ENCODE measurements at places on chromosomes 1 and 21. TPM values are rescaled to one million over a fixed set of nuclear protein-coding genes. Genes with fewer than 3 reads are reported as not detected.
A peak's percentile ranks its signal among the peaks of the same experiment; 100 is the strongest.

- DNase-seq = peak; percentile 41
Measured at GRCh38 chr1:28447679-28448078, 58.2 kb upstream of the RCC1 start.

DNA sequence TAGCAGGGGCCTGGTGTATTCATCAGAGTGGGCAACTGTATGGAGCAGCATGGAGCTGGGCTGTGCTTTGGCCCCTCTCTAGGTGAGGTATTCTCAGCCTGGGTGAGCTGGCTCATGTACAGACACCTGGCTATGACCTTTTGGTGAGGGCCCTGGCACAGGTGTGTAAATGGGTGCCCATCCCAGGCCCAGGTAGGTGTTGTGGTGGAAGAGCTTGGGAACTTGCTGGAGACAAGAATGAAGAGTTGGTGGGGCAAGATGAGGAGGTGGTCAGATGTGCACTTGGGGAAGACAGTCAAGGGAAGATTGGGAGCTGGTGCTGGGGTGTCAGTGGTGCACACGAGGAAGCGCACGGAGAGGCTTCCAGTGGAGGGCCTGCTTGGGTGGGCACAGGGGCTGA is 95.5 kb downstream of the TRIM11 start:
- DNase-seq = no peak

DNA sequence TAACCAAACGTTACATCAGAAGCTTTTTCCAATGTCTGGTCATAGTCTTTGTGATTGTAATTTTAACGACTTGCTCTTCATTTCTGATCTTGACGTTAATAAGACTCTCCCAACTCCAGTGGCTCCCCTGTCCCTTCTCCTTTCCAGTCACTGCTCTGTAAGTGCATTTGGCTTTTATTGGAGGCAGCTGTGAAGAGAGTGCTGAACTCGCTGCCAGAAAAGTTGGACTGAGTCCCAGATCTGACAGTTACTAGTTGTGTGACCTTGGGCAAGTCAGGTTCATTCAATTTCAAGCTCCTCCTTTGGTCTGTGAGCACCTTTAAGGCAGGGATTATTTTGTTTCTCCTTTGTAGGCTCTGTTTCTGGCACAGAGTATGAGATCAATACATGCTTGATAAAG is 109.6 kb upstream of the TSPAN2 start:
- no peak for DNase-seq

DNA sequence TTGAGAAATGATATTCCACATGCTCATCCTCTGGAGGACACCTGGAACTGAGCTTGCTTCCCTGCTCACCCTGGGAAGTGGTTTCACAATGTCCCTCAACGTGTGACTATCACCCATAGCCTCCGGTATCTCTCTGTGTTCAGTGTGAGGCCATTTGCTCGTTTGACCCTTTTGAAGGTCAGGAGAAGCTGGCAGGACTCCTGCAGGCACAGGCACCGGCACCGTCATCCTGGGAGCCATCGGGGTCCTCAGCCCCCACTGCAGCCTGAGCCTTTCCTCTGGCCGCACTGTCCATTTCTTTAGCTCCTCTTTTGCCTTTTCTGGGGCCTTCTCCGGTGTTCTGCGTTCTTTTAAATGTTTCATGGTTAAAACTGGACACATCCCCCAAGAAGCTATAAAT is 159.6 kb upstream of the COL6A1 start:
- no peak for DNase-seq

DNA sequence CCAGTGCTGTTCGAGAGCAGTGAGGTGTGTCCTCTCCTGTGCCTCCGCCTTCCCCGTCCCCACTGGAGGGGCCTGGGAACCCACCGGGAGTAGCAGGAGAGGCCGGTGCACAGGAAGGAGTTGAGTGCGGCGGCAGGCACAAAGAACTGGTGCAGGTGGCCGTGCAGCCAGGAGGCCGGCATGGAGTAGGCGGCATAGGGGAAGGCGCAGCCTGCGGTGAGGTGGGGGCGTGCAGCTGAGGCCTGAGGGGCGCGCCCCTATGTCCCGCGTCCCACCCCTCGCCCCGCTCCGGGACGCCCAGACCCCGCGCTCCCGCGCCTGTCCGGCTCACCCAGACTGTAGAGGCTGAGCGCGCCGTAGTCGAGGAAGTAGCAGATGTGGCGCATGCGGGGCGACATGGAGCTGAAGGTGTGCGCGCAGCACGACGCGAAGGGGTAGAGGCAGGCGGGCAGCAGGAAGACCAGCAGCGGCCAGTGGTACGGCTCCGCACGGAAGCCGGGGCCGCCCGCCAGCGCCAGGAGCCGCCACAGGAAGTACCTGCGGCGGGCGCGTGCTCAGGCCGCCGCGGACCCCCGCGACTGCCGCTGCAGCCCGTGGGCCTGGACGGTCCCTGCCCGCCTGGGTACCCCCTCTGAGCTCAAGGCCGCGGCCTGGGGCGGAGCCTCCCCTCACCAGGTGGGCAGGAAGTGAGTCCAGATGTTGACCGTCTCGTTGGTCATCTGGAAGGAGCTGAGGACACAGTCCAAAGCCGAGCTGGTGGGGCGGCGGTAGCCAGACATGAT is 2.2 kb downstream of the PAQR6 start:
- peak; percentile 31 for DNase-seq

The ST6GALNAC5 gene
- not detected for polyA plus RNA-seq

The B4GALT2 gene
- polyA plus RNA-seq = 103 TPM

The BMP8B gene
- not detected for polyA plus RNA-seq

The UBASH3A gene
- polyA plus RNA-seq = not detected

The PAQR6 gene
- polyA plus RNA-seq = 1.6 TPM

Data from endothelial cell of umbilical vein (primary cell).